ENCODE measurements at places on chromosomes 4 and X.
A peak's percentile ranks its signal among the peaks of the same experiment; 100 is the strongest.

GRCh38 chr4:2694691-2695090, 61.4 kb downstream of the TNIP2 start:
- no peak for DNase-seq

DNA sequence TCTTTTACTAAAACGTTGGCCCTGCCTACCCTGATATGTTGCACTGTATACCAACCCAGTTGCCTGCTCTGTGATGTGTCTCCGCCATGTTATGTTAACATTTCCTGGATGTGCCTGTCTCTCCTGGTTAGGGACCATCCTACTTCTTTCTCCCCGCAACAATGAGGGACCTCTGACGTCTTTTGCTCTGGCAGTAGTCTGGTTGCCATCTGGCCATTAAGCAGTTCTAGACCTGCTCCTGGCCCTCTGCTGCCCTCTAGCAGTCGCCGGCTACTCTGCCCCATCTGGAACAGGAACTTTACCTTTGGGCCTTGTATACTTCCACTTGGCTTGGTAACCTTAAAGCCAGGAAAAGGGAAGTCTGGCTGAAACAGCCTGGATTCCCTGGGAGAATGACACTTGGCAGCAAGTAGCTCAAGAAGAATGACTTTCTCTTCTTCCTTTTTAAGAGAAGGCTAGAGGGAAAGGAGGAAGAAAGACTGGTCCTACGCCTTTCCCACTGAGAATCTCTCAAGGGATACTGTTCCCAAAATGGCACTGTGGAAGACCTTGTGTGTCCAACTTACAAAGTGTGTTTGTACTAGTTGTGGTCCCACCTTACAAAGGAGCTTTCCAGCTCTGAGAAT, 63.5 kb downstream of the GPC3 start:
- DNase-seq: no peak

DNA sequence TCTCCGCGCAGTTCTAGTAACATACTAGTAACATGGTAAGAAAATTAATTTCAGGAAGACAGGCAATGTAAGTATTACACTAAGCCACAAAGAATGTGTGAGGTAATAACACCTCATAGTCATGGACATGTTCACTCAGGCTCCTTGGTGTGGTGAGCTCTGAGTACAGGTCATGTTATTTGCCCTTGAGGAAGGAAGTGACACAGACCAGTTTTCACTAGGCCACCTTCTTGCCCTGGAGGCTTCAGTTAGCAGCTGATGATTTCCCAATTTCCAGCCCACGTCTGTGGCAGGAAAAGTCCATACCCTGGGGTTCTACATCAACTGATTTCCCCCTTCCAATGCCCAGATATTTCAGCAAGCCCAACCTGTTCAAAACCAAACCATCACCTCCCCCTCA, 6.7 kb downstream of the APOO start:
- DNase-seq: no peak

DNA sequence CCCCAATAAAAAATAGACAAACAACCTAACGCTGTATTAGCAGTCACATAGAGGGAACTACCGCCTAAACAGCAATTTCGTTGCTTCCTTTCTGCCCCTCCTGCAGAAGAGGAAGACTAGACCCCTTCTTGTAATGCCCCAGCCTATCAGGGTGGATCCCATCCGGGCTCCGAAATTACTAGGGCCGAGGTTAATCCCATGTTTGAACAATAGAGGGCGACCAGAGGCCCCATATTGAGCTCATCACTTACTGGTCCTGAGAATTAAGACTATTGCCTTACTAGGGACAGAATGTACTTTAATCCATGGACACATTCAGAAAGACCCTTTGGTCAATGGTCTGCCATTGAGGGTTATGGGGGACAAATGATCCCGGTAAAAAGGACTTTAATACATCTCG, 11.8 kb upstream of the ZNF630 start:
- DNase-seq: peak; percentile 50

- DNase-seq: peak; percentile 44
Observed at GRCh38 chrX:56995271-56995994, at the start of gene SPIN3. Gene SPIN3 (minus strand): TSS chrX:56995541. CDS start chrX:56994947, 594 bp downstream.

DNA sequence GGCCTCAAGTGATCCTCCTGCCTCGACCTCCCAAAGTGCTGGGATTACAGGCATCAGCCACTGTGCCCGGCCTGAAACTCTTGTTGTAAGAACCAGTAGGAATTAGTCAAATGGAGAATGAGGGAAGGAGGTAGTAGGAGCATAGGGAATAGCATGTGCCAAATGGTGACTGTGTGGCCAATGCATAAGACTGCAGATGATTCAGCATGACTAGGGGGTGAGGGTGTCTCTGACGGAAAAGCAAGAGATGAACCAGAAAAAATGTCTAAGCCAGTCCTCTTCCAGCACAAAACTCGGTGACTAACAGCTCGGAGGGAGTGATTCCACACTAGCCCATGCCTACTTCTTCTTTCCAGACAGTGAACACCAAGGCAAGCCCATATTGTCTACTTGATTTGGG, 58.2 kb upstream of the DUSP21 start:
- DNase-seq: no peak

DNA sequence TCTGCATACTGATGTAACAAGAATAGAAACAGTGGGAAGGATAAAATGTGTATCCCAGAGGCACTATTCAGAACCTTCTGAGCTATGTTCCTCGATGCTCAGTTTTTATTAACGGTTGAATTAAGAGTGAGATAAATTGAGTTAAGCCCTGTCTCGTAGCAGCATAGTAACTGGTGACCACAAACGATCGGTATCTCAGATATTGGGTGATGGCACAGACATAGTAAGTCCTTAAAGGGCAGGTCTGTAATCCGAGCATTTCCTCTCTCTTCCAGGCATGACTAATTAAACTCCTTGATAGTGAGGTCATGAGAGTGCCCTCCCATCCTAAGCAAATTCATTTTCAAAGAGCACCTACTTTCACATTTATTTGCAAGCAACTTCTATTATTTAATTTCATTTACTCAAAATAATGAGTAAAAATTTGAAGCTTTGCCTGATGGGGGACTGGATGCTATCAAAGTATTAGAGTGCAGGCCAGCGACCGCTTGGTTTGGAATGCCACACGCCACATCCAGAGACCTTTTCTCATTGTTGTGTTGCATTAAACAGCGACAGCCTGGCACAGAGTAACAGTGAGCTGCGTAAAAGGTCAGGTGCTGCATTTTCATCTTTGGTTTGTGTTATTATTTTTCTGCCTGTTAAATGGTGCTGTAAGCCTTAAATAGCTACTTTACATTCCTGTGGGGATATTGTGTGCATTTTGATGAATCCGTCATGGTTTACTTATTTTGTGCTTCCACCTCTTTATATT, 101.9 kb downstream of the PCDH7 start:
- no peak for DNase-seq

DNA sequence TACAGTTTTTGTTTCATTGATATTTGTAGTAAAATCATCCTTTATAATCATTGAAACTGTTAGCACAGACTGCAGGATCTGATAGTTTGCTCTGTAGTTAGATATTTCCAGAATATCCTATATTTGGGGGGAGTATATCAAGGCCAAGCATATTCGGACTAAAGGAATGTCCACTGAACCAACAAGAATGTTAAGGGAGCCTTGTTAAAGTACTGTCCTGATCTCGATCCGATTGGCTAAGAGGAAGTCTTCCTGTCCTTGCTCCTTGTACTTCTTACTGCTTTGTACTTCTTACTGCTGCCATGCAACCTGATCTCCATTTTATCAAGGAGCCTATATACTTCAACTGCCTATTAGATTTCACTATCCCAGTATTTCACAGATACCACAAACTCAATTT, 449.3 kb downstream of the RPA4 start:
- no peak for DNase-seq

DNA sequence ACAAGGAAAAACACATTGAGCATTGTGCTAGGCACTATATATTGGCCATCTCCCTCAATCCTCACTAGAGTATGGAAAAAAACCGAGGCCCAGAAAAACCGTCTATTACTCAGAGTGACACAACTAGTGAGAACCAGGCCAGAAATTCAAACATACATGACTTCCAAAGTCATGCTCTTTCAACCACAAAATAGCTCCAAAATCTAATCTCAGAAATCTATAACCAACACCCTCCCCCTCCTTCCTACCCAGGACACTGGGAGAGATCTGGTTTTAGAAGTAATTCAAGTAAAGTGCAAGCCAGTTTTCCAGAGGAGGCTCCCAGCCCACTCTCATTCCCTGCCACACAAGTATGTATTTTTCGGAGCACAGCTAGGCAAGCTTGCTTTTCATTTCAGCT, 7.6 kb downstream of the HS3ST1 start:
- DNase-seq: no peak

DNA sequence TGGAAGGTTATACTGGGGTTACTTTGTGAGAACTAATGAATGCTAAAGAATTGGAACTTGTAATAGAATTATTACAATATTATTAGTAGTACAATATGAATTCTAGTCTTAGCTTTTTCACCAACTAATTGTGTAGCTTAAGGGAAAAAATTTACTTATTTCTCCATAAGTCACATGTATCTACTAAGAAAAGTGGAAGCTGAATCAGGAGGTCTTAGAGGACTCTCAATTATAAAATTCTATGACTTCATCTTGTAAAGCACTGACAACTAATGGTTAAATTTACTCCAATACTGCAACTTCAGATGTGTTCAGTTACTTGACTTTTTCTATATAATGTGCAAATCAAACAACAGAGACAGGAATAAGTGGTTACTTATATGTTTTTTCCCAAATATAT, 899 bp upstream of the TMPRSS11D start:
- DNase-seq: no peak

- no peak for DNase-seq
Observed at GRCh38 chrX:44234116-44234515, 109.4 kb downstream of the EFHC2 start.

DNA sequence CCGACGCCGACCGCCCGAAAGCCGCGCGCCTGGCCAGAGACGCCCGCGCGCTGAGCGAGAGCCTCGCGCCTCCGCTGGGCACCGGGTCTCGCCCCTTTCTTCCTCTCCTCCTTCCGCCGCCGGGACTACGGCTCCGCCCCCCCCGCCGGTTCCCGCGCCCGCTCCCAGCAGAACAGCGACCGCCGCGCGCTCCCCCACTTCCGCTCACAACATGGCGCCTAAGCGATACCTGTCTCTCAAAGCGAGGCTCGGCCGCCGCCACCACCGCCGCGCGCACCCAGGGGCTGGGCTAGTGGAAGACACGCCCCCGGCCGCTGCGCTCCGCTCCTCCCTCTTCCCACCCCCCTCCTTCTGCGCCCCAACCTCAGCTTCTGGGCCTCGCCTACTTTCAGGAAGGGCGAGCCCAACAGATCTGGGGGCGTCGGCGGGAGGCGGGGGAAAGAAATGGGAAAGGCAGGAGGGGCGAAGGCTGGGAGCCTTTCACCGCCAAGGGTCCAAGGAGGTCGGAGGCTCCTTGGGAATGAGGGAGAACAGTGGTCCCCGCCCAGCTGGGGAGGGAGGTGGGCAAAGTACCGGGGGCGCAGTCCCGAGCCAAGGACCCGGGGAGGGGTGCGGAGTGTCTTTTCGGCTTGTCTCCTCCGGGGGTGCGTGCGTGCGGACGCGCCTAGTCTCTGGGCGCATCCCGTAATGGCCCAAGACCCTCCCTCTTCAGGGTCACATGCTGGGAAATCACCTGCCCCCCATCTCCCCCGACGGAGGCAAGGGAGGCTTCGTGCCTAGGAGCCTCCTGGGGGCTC, at the start of gene RPS6KA3:
TSS of gene RPS6KA3 (minus strand) at position 100 of the 797 bp plus-strand sequence. CDS start 277 bp downstream, outside the sequence.
- DNase-seq: peak; percentile 92

DNA sequence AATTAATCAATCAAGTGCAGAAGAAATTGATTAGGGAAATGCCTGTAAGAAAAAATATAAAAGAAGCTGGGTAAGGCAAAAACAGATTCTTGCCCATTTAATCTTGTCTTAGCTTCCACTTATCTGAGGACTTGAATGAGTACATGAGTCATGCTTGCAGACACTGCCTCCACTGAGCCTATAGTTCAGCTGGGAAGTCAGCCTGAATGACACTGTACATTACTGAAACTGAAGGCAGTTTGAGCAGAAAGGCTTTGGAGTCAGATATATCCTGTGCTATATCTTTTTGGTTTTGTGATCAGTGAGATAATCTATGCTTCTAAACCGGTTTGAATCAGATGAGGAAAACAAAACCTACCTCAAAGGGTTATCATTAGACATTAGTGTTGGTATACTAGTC, 61.3 kb downstream of the NUDT11 start:
- no peak for DNase-seq

DNA sequence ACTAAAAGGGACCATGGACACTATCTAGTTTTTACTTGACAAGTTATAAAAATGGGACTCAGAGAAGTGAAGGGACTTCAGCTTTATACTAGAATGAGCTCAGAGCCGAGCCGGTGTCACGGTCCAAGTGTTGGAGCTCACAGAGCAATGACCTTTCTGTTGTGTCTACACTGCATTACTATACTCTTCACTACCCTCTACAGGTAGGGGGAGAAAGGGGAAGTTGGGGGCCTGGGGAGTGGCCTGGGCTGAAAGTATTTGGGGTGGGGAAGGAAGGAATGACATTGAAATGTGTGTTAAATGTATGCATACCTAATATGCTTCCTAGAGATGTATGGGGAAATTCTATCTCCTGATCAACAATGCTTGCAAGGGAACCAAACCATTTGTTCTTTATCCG, 48.8 kb upstream of the HHIP start:
- DNase-seq: no peak

DNA sequence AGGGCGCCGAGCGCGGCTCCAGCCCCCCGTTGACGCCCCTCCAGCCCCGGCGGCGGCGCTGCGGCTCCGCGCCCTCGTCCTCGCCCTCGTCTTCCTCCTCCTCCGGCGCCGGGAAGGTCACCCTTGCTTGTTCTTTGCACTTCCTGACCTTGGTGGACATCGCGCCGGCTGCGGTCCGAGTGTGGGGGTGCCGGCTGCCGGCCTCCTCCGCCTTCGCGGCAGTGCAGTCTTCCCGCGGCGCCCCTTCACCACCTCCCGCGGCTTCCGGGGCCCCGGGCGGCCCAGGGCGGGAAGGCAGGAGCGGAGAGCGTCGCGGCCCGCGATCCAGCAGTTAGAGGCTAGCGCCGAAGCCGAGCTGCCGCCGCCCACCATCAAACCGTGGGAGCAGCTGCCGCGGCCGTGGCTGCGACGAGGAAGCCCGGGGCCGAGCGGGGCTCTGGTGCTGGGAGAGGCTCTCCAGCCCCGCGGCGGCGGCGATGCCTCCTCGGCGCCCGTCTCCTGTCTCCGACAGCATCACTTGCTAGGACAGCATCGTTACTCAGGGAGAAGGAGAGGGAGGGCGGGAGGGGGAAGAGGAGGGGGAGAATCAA, at the start of gene TRPC3:
TSS of gene TRPC3 (minus strand) at position 540 of the 590 bp plus-strand sequence. CDS start at position 160, 380 bp downstream.
- no peak for DNase-seq
